ENCODE measurements at places on chromosomes 7 and 10.

GRCh38 chr7:91345449-91345848 lies 81.2 kb downstream of the FZD1 start:
- DNase-seq: no peak

GRCh38 chr7:151232917-151233701 lies 826 bp downstream of the CHPF2 start:
- DNase-seq: peak; percentile 64

- DNase-seq: no peak
These were observed 496.9 kb upstream of the CELF2 start for GRCh38 chr10:10520491-10521385.

GRCh38 chr10:70508912-70509756 lies 30.6 kb downstream of the PALD1 start:
- no peak for DNase-seq

- DNase-seq: no peak
These were observed 10.8 kb upstream of the NRP1 start for GRCh38 chr10:33345236-33345635.

GRCh38 chr7:149832332-149833041 lies 5.7 kb upstream of the ZNF862 start:
- no peak for DNase-seq

DNA sequence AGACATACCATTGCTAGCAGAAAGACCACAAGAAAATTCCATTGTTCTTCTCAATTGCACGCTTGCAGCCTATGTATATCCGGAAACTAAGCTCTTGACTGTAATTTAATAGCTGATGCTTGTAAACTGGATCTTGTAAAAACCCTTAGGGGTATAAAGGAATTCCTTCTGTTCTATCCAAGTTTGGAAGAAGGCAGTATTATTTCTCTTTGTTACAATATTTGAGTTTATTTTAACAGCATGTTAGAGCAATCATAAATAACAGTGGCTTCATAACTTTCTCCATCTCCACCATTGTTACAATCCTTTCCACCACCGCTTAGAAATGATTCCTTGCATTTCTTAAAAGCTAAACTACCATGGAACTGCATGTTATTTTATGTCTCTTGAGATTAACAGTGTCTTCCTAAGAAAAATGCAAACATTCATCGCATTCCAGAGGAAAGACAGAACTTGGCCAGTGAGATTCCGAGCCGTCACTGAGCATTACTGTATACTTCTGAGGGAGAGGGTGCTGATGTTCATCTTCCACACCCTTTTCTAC lies 92.5 kb downstream of the TRIL start:
- DNase-seq: no peak

DNA sequence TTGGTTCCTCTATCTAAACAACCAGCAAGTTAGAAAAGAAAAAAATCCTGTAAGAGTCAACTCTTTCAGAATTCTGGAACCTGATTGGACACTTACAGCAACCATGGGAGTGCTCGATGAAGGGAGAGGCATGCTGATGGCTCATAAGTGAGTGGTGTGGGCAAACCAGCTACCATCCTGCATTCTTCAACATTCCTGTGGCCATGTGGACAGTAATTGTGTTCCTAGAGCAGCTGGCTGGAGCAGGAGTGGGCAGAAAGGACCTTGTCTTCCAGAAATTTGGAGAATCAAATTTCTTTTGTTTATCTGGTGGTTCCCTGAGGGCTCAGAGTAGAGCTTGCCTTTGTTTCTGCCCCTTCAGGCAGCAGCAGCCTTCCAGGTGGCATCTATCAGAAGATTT lies 22.5 kb upstream of the MYL7 start:
- no peak for DNase-seq

DNA sequence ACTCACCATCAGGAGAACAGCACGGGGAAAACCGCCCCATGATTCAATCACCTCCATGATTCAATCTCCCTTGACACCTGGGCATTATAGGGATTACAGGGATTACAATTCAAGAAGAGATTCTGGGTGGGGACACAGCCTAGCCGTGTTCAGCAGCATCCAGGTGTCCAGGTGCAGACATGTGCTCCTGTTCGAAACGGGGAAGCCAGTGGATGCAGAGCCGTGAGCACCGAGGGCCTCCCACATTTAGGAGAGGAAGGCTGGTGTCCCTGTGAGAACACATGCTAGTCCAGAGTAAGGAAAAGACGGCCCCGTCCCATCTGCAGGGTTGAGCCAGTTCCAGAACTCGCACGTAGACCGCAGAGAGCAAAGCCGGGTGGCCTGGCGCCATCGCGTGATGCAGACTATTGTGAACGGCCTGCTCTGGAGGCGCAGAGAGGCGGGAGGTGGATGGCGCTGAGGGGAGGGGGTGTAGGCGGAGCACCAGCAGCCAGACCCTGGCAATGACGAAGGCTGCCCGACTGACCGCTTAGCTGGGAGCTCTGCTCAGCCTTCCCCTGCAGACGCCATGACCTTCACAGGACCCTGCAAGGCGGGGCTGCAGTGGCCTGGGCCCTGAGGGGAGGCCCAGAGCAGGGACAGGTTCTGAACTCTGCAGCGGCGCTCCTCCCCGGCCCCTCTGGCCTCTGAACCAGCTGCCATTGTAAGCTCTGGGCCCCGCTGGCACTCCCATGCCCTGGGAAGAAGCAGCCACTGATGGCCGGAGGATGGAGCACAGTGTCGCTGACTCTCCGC lies 141.6 kb upstream of the TCERG1L start:
- no peak for DNase-seq

- no peak for DNase-seq
These were observed 1.3 kb downstream of the HOXA1 start for GRCh38 chr7:27094304-27095049.

- no peak for DNase-seq
These were observed 26.1 kb upstream of the DNAJC1 start for GRCh38 chr10:22029445-22030236.

- DNase-seq: no peak
These were observed 114.4 kb upstream of the AFAP1L2 start for GRCh38 chr10:114518401-114519305.

DNA sequence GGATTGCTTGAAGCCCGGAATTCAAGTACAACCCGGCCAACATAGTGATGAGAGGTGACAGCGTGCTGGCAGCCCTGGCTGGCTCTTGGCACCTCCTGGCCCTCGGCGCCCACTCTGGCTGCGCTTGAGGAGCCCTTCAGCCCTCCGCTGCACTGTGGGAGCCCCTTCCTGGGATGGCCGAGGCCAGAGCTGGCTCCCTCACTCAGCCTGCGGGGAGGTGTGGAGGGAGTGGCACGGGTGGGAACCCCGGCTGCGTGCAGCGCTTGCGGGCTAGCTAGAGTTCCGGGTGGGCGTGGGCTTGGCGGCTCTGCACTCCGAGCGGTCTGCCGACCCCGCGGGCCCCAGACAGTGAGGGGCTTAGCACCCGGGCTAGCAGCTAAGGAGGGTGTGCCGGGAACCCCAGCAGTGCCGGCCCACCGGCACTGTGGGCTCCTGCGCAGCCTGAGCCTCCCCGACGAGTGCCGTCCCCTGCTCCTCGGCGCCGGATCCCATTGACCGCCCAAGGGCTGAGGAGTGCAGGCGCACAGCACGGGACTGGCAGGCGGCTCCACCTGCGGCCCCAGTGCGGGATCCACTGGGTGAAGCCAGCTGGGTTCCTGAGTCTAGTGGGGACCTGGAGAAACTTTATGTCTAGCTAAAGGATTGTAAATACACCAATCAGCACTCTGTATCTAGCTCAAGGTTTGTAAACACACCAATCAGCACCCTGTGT lies 12.1 kb upstream of the RNF216 start:
- DNase-seq: no peak

- no peak for DNase-seq
These were observed 6.6 kb downstream of the CPA2 start for GRCh38 chr7:130273081-130273932.

- no peak for DNase-seq
These were observed 15.4 kb downstream of the NRAP start for GRCh38 chr10:113648478-113648877.

- DNase-seq: no peak
These were observed 30.4 kb downstream of the PYROXD2 start for GRCh38 chr10:98384531-98385133.

- DNase-seq: no peak
These were observed 81.6 kb downstream of the CYP51A1 start for GRCh38 chr7:92052684-92053083.

GRCh38 chr7:145219461-145219860 lies 383.6 kb upstream of the TPK1 start:
- DNase-seq: no peak

DNA sequence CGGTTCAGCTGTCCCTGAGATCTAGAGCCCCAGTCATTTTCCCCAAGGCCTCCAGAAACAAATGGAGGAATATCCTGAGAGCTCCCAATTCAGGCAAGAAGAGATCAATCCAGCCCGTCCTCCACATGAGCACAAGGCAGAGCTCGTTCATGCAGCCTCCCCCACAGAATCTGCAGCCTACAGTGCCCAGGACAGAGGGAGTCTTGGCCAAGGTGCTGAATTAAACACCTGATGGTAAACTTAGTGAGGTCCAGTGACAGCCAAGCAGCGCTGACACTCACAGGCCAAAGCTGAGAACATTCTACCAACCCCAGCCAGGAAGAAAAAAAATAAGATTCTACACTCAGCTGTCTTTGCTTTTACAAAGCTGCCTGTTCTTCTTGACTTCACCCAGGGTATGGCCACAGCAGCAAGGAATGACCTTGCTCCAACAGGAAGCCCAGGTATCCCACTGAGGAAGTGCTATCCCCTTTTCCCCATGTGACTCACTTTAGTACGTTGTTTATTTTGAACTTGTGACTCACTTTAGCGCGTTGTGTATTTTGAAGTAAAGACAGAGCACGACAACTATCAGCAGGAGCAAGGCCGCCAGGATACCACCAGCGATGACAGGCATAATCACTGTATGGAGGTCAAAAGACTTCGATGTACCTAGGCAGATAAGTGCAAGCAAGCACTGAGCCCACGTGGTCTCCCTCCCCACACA lies 4.4 kb upstream of the CUZD1 start:
- no peak for DNase-seq

DNA sequence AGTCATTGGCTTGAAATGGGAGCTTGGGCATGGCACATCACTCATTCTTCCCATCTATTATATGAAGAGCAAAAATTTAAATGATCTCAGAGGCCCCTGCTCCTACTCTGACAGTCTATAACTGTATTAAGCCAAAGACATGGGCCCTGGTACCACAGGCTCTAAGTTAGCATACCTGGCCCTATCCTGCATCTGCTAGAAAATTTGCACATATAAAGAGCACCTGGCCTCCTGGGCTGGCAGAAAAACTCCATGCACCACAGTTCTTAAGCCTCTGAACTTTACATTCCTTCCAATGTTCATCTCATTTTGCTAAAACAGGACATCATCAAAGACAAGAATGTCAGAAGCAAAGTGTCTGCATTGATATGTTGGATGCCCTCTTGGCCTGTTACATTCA lies 29.6 kb upstream of the ANK3 start:
- no peak for DNase-seq

DNA sequence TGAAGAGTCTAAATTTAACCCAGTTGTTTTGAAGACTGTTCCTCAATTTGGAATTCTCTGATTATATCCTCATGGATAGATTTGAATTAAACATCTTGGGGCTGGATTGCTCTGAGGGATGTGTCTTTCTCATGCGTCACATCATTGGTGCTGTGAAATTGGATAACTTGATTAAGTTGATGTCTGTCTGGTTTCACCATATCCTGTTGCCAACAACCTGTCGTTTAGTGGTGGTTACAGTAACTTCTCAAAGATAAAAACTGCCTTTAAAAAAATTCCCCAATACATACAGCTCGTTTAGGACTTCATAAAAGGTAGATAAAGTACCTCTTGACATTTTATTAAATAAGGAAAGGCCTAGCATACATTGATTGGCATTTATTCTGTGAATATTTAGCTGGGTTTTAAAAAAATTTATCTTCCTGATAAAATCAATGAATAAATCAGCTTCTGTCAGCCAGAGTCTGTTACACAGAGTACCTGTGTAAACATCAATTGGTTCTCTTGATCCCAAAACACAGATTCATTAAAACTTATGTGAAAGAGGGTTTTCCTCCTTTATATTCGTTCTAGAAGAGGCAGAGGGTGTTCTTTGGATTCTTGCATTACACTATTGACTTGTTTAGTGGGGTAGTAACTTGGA lies 10.5 kb downstream of the CRCP start:
- no peak for DNase-seq

GRCh38 chr10:102673819-102674511 lies 29.7 kb downstream of the TRIM8 start:
- peak; percentile 54 for DNase-seq

DNA sequence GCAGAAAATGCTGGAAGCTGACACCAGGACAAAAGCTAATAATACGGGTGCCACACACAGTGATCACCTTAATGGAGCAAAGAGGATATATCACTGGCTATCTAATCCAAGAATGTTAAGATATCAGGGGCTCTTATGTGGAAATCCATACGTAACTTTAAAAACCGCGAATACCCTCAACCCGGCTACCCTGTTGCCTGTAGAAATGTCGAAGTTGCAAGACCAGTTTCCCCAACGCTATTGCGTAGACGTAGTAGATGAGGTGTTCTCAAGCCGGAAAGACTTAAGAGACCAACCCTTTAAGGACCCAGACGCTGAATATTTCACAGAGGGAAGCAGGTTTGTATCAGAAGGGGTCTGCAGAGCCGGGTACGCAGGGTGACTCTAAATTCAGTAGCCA lies 7.9 kb upstream of the CYREN start:
- no peak for DNase-seq

- DNase-seq: peak; percentile 30
These were observed 66.9 kb downstream of the STK17A start for GRCh38 chr7:43649755-43650274.

GRCh38 chr7:47180516-47180826 lies 401.4 kb downstream of the TNS3 start:
- DNase-seq: no peak

DNA sequence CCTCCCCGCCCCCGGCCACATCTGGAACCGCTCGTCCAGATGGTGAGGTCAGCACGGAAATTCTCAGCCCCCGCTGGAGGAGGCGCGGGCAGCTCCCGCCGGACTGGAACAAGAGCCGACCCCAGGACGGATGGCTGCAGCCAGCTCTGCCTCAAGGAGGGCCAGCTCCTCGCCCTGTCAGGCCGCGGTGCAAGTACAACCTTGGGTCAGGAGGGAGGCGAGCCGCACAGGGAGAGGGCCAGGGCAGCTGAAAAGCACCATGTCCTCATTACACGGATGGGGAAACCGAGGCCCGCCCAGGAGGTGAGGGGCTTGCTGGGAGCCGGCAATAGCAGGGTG lies 3.8 kb upstream of the GRIFIN start:
- DNase-seq: no peak

- no peak for DNase-seq
These were observed 98.7 kb downstream of the POLL start for GRCh38 chr10:101489355-101489754.

- no peak for DNase-seq
These were observed 45.5 kb upstream of the TARP start for GRCh38 chr7:38318803-38319416.

- DNase-seq: no peak
These were observed 248.7 kb downstream of the FZD1 start for GRCh38 chr7:91512958-91513357.

DNA sequence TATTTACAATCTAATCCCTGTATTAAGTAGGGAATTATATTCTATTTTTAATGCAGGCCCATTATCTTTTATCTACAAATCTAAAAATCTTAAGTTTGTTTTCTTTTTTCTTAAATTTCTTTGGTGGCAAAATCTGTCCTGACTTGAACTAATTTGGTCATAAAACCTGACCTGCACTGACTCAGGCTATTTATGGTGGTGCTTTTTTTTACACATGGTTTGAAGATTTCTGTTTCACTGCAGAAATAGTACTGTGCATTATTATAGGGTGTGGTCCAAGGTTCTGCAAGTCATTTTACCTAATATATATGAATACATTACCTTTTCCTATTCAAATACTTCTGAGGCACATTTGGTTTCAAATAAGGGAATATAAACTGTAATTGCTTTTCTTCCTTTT lies 137.0 kb downstream of the CD36 start:
- DNase-seq: no peak

- no peak for DNase-seq
These were observed 124.7 kb downstream of the CNOT4 start for GRCh38 chr7:135385209-135385608.
